ENCODE measurements at places on chromosomes 5 and 9.

DNA sequence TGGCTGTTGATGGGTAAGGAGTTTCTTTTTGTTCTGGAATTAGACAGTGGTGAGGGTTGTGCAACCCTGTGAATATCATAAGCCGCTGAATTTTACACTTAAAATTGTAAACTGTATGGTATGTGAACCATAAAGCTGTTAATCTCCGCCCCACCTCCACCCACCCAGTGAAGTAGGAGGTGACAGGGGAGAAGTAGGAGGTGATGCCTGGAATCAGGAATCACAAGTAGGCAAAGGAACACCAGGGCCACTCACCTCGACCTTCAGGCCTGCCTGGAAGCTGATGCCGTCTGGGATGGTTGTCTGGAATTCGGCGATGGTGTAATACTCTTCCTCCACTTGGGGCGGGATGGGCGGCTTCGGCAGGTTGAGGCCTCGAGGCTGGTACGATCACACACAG, 62.3 kb upstream of the UBTD2 start:
- no peak for DNase-seq

- peak; percentile 71 for DNase-seq
Measured at GRCh38 chr9:21030389-21031035, 928 bp downstream of the HACD4 start.

- DNase-seq, result no peak
Measured at GRCh38 chr9:91966503-91966902, 16.5 kb upstream of the ROR2 start.

GRCh38 chr9:76545191-76545590, 86.2 kb downstream of the GCNT1 start:
- DNase-seq, result no peak

GRCh38 chr5:83058726-83059125, 18.5 kb downstream of the TMEM167A start:
- DNase-seq, result no peak

DNA sequence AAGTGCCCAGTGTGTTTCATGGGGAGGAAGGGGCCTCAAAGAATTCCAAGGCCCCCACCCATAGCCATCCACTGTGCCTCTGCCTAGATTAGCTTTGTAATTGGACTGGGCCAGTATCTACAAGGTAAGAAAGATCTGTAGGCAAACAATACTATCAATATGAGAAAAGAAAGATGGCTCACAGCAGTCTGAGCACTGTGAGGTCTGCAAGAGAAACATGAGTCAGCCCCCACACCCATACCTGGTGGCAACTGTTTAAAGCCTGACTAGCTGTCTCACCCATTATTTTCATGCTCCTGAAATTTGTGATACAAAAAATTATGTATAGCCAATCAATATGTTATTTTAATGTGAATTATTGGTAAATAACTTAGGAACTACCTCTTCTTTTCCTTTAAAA, 10.0 kb upstream of the ZNF483 start:
- no peak for DNase-seq

DNA sequence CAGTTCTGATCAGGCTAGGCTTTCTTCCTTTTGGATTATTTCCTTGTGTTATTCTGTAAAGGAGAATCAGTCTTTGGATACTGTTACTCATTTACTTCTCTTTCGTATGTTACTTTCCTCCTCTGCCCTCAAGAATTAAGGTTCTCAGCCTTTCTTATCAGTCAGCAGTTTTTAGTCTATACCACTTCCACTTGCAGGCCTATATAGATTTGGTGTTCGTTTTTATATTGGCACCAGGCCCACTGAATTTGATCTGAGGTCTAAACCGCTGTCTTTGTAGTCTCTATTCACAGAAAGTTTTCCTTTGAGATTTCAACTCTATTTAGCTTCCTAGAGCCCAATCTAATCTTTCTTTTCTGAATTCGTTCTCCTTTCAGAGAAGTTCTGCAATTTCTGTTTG, 62.8 kb downstream of the ERBIN start:
- DNase-seq, result no peak

- no peak for DNase-seq
Measured at GRCh38 chr5:34553581-34553980, 102.5 kb upstream of the RAI14 start.

DNA sequence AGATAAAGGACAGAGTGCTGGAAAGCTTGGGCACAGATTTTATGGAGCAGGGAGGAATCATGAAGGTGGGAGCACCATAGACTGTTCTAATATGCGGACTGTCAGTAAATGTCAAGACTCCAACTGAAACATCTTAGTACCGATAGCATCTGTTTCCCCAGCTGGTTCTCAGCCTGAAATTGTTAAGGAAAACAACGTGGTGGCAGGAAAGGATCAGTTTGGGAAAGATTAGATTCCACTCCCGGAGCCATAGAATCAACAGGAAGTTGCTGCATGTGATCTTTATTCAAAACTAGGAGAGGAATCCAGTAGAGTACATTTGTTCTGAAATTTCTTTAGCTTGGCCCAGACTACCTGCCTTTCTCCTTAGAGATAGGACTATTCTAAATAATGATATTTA, 559.1 kb downstream of the CSNK1G3 start:
- DNase-seq, result no peak

DNA sequence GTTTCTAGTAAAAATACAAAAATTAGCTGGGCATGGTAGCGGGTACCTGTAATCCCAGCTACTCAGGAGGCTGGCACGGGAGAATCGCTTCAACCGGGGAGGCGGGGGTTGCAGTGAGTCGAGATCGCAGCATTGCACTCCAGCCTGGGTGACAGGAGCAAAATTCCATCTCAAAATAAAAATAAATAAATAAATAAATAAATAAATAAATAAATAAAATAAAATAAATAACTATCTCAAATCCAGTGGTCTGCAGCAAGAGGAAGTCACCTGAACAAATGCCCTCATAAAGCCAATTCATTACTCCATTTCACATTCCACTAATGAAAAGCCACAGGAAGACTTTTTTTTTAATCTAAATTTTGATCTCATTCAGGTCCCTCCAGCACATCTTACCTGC, 114.2 kb downstream of the EFNA5 start:
- no peak for DNase-seq

DNA sequence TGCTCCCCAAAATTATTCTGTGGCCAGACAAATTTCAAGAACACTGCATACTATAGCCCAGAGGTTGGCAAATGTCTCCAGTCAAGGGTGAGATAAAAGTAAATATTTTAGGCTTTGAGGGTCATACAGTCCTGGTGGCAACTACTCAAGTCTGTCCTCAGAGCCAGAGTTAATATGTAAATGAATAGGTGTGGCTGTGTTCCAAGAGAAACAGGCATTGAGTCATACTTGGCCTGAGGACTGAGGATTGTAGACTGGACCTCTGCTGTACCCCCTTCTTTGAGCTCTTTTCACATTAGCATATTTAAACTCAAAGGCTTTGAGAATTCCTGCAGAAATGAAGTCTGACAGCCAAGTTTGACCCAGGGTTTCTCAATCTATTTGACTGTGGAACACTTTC, 129.2 kb upstream of the PTCH1 start:
- DNase-seq, result peak; percentile 10

DNA sequence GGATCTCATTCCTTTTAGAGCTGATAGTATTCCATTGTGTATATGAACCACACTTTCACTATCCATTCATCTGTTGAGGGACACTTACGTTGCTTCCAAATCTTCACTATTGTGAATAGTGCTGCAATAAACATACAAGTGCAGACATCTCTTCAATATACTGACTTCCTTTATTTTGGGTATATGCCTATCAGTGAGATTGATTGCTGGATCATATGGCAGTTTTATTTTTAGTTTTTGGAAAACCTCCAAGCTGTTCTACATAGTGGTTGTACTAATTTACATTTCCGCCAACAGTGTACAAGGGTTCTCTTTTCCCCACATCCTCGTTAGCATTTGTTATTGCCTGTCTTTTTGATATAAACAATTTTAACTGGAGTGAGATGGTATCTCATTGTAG, 33.8 kb upstream of the LECT2 start:
- no peak for DNase-seq

GRCh38 chr9:21559402-21560280, 77.5 kb upstream of the IFNE start:
- peak; percentile 59 for DNase-seq

GRCh38 chr9:108347463-108348188, 508.2 kb downstream of the ACTL7B start:
- DNase-seq, result no peak

- DNase-seq, result no peak
Measured at GRCh38 chr5:127056896-127057295, 16.4 kb downstream of the C5orf63 start.

Measured in fibroblast of gingiva (primary cell).